ENCODE measurements at places on chromosomes 1 and 21. TPM values are rescaled to one million over a fixed set of nuclear protein-coding genes. Genes with fewer than 3 reads are reported as not detected.
A peak's percentile ranks its signal among the peaks of the same experiment; 100 is the strongest.

DNA sequence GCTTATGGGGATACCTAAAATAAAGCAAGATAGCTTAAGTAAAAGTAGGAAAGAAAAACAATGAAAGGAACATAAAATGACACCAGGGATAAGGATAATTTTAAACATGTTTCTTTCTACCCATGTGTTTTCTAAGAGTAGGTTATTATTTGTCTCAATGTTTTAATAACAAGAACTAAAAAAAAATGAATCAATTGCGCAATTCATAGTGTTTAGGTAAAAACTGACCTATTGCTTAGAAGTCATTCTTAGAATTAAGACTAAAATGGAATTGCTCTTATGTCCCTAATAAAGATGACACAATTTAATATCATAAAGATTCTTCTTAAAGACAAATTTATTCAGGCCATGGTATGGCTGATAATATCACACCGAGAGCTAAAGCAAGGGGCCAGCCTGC is 58.0 kb upstream of the COL24A1 start:
- H3K27me3 ChIP-seq, result no peaks in the 10 kb centered on the region
- no peaks in the 10 kb centered on the region for H3K4me1 ChIP-seq
- H3K27ac ChIP-seq, result no peak overlapping the region
- DNase-seq, result no peak

CASQ2 gene
- 6.6 TPM for total RNA-seq

- no peaks in the 10 kb centered on the region for H3K27me3 ChIP-seq
- H3K4me3 ChIP-seq, result peak overlapping the region; percentile 82
- peaks cover 26% of the 10 kb centered on the region for H3K4me1 ChIP-seq
- DNase-seq, result no peak
Measured at GRCh38 chr1:47507881-47508701, 70.2 kb downstream of the FOXD2 start.

DNA sequence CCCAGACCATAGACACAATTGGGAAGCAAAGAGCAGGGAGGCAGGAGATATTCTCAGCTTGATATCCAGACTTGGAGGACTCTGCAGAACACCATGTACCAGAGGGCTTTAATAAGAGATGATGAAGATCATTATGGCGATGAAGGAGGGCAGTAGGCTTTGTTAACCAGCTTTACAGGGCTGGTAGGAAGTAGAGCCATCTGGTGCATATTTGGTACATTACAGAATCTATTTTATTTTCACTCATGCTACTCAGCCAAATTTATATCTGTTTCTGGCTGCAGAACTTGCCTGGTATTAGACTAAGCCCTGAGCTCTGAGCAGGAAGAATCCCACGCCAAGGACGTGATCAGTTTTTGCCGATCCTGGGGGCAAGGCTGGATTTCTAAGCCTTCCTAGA is 61.8 kb upstream of the SYT6 start:
- H3K27me3 ChIP-seq, result no peaks in the 10 kb centered on the region
- H3K36me3 ChIP-seq, result no peaks in the 10 kb centered on the region
- no peak overlapping the region for H3K27ac ChIP-seq
- H3K4me3 ChIP-seq, result no peak overlapping the region
- H3K4me1 ChIP-seq, result no peaks in the 10 kb centered on the region
- no peak for DNase-seq

DNA sequence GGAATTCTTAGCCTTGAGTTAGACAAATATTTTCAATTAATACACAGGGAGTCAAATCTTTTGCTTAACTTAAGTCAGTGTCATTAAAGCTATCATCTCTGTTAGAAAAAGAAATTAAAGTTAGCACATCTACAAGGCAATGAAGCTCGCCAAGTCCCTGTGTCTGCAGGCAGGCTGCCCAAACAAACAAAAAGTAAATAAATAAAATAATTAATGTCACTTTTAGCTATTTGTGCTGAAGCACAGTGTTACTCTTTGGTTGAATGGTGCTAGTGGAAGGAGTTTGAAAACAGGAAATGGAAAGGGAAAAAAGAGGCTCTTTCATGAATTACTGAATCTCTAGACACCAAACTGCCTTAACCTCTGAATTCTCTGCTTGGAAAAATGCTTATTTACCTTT is 37.1 kb upstream of the COL11A1 start:
- H3K27ac ChIP-seq, result no peak overlapping the region
- no peaks in the 10 kb centered on the region for H3K4me1 ChIP-seq
- no peak overlapping the region for H3K4me3 ChIP-seq
- no peak for DNase-seq
- no peaks in the 10 kb centered on the region for H3K36me3 ChIP-seq

- H3K4me3 ChIP-seq, result no peak overlapping the region
- no peak overlapping the region for H3K27ac ChIP-seq
- H3K27me3 ChIP-seq, result no peaks in the 10 kb centered on the region
- DNase-seq, result no peak
- no peaks in the 10 kb centered on the region for H3K4me1 ChIP-seq
Measured at GRCh38 chr1:68558321-68559026, 61.6 kb upstream of the DEPDC1 start.

DNA sequence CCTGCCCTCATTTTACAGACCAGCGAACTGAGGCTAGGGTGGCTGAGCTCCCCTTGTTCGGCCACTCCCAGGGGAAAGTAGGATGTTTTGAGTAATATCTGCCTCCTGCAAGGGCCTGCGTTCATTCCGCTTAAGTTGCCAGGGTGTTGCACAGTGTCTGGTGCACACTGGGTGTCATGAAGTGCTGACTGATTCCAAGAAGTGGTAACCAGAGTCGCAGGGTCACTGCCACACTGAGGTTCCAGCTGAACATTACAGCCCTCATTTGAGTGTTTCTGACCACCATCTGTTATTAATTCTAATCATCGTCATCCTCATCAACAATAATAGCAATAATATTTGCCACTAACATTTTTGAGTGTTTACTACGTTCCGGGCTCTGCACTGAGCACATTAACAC is 250.6 kb downstream of the KAZN start:
- H3K36me3 ChIP-seq, result no peaks in the 10 kb centered on the region
- H3K4me3 ChIP-seq, result no peak overlapping the region
- H3K27me3 ChIP-seq, result no peaks in the 10 kb centered on the region
- no peak for DNase-seq

DNA sequence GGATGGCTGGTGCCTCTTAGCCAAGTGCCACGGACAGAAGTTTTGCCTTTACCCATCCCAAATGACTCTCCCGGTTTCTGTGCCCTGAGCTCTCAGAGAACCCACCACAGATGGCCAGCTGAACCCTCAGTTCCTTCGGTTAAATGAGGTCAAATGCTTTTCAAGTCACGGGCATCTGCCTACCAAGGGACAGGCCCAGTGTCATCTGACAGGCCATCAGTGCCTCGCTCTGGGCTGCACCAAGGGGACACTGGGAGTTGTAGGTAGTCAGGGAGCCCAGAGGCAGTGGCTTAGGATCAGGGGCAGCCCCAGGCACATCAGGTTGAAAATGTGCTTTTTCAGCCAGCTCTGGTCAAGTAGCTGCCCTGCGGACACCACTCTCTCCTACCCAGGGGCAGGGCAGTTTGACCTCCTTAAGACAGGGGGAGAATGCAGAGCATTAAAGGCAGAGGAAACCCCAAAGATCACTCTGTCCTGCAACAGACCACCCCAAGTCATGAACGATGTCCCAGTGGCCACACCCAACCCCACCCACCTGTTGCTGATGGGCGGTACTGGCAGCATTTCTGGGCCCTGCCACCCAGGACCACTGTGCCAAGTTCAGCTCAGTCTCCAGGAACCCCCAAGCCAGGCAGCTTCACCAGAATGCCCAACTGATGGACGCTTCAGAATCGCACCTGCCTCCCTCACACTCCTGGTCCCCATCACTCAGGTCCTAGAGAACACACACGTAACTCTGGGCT is 60.7 kb downstream of the CASZ1 start:
- DNase-seq, result no peak
- H3K27ac ChIP-seq, result no peak overlapping the region
- no peak overlapping the region for H3K4me3 ChIP-seq
- no peaks in the 10 kb centered on the region for H3K36me3 ChIP-seq

OLIG2 gene
- total RNA-seq, result not detected

PIGK gene
- total RNA-seq, result 14.9 TPM

BTBD8 gene
- 3.8 TPM for total RNA-seq

- H3K4me1 ChIP-seq, result peaks cover 50% of the 10 kb centered on the region
- no peaks in the 10 kb centered on the region for H3K27me3 ChIP-seq
- no peak for DNase-seq
- H3K4me3 ChIP-seq, result no peak overlapping the region
- H3K27ac ChIP-seq, result no peak overlapping the region
Measured at GRCh38 chr21:32418146-32418545, 5.6 kb downstream of the EVA1C start.

- DNase-seq, result no peak
- no peak overlapping the region for H3K4me3 ChIP-seq
Measured at GRCh38 chr1:217311766-217312165, 319.1 kb downstream of the GPATCH2 start.

ANGPTL7 gene
- 37.0 TPM for total RNA-seq

TNFRSF25 gene
- 9.5 TPM for total RNA-seq

DNA sequence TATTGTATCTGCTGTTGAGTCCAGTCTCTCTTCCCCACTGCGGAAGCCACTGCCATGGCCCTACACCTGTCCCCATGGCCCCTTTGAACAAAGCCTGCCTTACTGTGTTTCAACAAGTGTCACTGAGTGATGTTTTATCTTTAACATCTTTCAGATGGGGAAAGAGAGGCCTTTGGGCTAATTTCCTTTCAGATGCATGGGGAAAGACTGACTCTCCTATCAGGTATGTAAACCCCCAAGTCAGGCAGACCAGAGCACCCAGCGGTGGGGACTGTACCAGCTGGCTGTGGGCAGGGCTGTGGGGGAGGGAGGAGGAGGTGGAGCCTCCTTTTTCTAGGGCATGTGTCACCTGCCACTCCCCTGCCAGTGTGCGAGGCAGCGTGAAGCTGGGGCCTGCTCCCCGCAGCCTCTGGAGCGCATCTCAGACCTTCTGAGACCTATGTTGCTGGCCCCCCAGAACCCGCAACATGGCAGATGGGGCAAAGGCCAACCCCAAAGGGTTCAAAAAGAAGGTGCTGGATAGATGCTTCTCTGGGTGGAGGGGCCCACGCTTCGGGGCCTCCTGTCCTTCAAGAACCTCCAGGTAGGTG is at the start of gene PLA2G2F:
Gene PLA2G2F (plus strand): TSS at position 363 of the 590 bp plus-strand sequence. CDS start 105 bp downstream, at position 468.
- H3K27ac ChIP-seq, result no peak within 1 kb of the TSS
- H3K4me3 ChIP-seq, result no peak within 1 kb of the TSS
- no peaks in the 10 kb centered on the region for H3K4me1 ChIP-seq

- H3K4me1 ChIP-seq, result no peaks in the 10 kb centered on the region
- DNase-seq, result no peak
- no peaks in the 10 kb centered on the region for H3K27me3 ChIP-seq
- no peak overlapping the region for H3K4me3 ChIP-seq
Measured at GRCh38 chr1:60791226-60791625, 291.1 kb upstream of the NFIA start.

SEMA6C gene
- total RNA-seq, result 6.3 TPM

FAM229A gene
- total RNA-seq, result 11.8 TPM

FCMR gene
- total RNA-seq, result not detected

OR2L2 gene
- not detected for total RNA-seq

DNA sequence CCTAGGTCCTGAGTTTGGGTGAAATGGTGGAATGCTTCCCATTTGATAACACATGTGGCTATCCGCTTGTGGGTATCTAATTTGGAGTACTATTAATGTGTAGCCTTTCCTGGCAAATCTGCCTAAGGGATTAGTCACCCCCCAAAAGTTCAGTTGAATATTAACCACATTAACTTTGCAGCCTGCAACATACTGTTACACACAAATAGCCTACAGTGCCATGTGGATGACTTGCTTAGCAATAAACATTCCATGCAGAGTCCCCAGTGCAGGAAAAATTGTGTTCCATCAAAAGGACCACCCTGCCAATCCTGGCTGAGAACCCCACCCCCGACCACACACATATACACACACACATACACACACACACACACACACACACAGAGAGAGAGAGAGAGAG is 303.3 kb upstream of the ESRRG start:
- H3K27me3 ChIP-seq, result no peaks in the 10 kb centered on the region
- no peaks in the 10 kb centered on the region for H3K36me3 ChIP-seq
- no peak overlapping the region for H3K27ac ChIP-seq
- no peak for DNase-seq
- H3K4me3 ChIP-seq, result no peak overlapping the region
- peaks cover 31% of the 10 kb centered on the region for H3K4me1 ChIP-seq

GRCh38 chr1:160399544-160400222 is 681 bp upstream of the VANGL2 start:
- no peak for DNase-seq
- no peaks in the 10 kb centered on the region for H3K36me3 ChIP-seq
- H3K4me3 ChIP-seq, result peak overlapping the region; percentile 74
- no peaks in the 10 kb centered on the region for H3K27me3 ChIP-seq
- H3K27ac ChIP-seq, result no peak overlapping the region

TMCC2 gene
- 8.9 TPM for total RNA-seq

ERG gene
- 177 TPM for total RNA-seq

PCBP3 gene
- total RNA-seq, result 4.5 TPM

GRCh38 chr1:182392050-182393028 is 749 bp upstream of the GLUL start:
- peaks cover 30% of the 10 kb centered on the region for H3K4me1 ChIP-seq
- peaks cover 14% of the 10 kb centered on the region for H3K36me3 ChIP-seq
- DNase-seq, result no peak
- H3K27ac ChIP-seq, result peak overlapping the region; percentile 98
- H3K27me3 ChIP-seq, result no peaks in the 10 kb centered on the region

GPR25 gene
- not detected for total RNA-seq

GRCh38 chr1:52552236-52552504 is 722 bp downstream of the TUT4 start:
- H3K36me3 ChIP-seq, result no peaks in the 10 kb centered on the region
- H3K27me3 ChIP-seq, result no peaks in the 10 kb centered on the region
- no peaks in the 10 kb centered on the region for H3K4me1 ChIP-seq
- H3K4me3 ChIP-seq, result peak overlapping the region; percentile 93
- H3K27ac ChIP-seq, result peak overlapping the region; percentile 58
- DNase-seq, result no peak

MTF2 gene
- total RNA-seq, result 27.8 TPM

TNFAIP8L2 gene
- 14.1 TPM for total RNA-seq

AADACL4 gene
- not detected for total RNA-seq

- H3K27me3 ChIP-seq, result no peaks in the 10 kb centered on the region
- H3K4me1 ChIP-seq, result no peaks in the 10 kb centered on the region
- no peak for DNase-seq
- H3K4me3 ChIP-seq, result no peak overlapping the region
Measured at GRCh38 chr1:5978452-5978851, 13.8 kb downstream of the NPHP4 start.

FMO5 gene
- total RNA-seq, result 1.9 TPM

GRCh38 chr1:30748699-30749401 is 8.7 kb downstream of the LAPTM5 start:
- H3K4me1 ChIP-seq, result peaks cover 10% of the 10 kb centered on the region
- no peak overlapping the region for H3K27ac ChIP-seq
- no peak overlapping the region for H3K4me3 ChIP-seq
- no peaks in the 10 kb centered on the region for H3K27me3 ChIP-seq
- DNase-seq, result no peak

OPTC gene
- not detected for total RNA-seq

GRCh38 chr1:22104094-22104493 is 38.8 kb downstream of the WNT4 start:
- no peak overlapping the region for H3K4me3 ChIP-seq
- no peak overlapping the region for H3K27ac ChIP-seq
- peaks cover 4% of the 10 kb centered on the region for H3K36me3 ChIP-seq
- H3K27me3 ChIP-seq, result no peaks in the 10 kb centered on the region
- H3K4me1 ChIP-seq, result peaks cover 5% of the 10 kb centered on the region
- no peak for DNase-seq

All from thoracic aorta (tissue), 2 donors.